ENCODE measurements at places on chromosomes 6 and 20.

GRCh38 chr6:105606831-105607463 lies 204.1 kb upstream of the PREP start:
- no peak for DNase-seq

- DNase-seq: no peak
These were observed 251.0 kb upstream of the NRSN1 start for GRCh38 chr6:23875006-23875405.

DNA sequence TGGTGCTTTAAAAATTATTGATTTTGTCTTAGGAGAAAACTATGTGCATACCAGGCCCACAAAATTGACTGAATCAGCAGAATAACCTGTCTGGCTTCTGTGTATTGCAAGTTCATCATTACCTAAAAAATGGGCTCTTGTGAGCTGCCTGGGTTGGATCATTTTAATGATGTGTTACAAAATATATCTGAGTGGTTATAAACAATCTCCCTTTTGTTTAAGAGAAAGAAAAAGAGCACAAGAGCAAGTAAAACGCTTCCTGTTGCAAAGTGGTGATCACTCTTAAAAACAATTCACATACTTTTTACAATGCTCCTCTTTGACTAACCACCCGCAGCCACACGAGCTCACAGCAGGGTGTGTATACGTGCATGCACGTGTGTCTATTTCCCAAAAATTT lies 335.1 kb downstream of the HDGFL1 start:
- no peak for DNase-seq

- no peak for DNase-seq
These were observed 11.2 kb upstream of the MMP24 start for GRCh38 chr20:35215066-35215956.

- no peak for DNase-seq
These were observed 82.9 kb downstream of the GMPR start for GRCh38 chr6:16321341-16321710.

- DNase-seq: no peak
These were observed 27.7 kb upstream of the DTNBP1 start for GRCh38 chr6:15690510-15690909.

GRCh38 chr20:62829231-62830230 lies 12.7 kb downstream of the COL9A3 start:
- DNase-seq: no peak

DNA sequence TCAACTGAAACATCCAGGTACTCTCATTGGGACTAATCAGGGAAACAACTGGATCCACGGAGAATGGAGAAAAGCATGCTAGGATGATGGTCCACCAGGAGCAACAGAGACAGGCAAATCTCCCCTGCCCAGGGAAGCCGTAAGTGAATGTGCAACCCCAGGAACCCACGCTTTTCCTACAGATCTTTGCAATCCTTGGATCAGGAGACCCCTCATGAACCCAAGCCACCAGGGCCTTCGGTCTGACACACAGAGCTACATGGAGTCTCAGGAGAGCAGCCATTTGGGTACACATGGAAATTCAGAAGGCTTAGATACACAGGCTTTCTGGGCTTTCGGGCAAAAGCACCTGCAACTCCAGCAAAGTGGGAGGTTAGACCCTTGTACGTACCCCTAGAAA lies 122.1 kb upstream of the PTCHD4 start:
- no peak for DNase-seq

DNA sequence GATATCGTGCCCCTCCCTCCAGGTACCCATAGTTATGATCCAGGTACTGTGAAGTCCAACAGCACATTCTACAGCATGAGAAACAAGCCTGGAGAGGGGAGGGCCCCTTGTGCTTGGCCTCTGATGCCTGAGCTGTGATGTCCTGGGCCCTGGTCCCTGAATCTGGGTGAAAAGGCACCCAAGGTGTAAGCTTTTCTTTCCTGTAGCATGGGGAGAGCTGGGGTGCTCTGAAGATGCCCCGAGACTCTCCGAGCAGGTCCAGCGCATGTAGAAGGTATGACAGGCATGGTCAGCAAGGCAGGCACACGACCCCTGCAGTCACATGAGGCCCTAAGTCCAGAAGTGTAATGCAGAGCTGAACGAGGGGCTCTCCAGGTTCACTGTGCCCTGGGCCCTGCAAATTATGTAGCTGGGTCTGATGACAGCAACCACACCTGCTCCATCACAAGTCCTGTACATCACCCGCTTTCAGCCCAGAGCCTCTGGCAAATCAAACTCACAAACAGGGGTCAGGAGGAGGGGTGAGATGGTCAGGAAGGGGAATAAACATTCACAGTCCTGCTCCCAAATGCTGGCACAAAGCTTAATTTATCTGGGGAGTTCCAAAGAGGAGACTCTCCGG lies 1.8 kb upstream of the CTSZ start:
- no peak for DNase-seq

DNA sequence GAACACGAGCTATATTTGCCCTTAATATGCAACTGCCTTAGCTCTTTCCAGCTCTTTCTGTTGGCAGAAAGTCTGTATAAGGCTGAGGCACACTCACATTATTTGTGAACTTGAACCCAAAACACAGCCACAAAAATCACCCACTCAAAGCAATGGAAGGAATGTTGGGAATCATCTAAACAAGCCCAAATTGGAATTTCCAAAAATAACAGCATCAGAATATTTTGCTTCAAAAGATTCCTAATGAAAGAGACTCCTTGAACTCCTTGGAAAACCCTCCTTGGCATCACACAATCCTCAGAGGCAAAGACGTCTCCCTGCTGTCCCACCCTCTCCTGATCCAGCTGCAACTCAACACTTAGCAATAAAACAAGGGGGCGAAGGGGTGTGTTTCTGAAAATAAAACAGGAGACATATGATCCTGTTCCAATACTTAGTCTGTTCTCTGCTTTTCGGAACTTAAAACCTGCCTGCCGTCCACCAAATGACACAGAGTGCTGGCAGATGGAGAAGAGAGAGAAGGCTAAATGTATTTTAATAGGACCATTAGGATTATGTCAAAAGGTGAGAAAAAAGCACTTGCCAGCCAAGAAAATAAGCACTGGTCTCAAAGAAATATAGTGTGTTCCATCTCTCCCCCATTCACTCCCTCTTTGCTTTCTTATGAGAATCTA lies 320.7 kb upstream of the JARID2 start:
- DNase-seq: no peak

DNA sequence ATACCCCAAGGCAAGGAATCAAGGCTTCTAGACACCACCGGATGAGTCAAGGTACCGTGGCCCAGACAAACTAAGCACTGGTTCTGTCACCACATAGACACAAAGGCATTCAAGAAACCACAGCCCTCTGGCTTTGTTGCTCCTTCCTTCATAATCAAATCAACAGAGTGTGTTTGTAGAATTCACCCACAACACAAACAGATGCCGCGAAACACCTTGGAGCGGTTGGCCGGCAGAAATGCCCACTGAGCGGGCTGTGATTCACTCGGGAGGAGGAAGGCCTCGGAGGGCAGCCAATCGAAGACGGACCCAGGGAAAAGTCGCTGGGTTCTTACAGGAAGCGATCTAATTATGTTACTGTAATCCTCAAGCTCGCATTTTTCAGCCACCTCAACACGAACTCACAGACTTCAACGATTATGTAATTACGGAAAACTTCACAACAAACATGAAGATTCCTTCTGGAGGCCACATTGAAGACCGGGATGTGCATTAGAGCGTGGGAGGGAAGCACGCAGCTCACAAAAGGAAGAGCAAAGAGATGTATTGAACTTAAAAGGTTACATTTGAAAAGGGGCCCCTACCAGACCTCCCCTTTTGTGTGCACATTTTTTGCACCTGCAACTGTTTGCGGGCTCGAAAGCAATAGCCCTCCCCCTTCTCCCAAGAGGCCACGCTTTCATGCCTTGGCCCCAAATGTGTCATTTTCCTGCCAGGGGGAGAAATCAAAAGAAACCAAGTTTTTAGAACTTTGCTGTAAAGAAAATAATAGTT lies 184.7 kb upstream of the PREP start:
- no peak for DNase-seq

DNA sequence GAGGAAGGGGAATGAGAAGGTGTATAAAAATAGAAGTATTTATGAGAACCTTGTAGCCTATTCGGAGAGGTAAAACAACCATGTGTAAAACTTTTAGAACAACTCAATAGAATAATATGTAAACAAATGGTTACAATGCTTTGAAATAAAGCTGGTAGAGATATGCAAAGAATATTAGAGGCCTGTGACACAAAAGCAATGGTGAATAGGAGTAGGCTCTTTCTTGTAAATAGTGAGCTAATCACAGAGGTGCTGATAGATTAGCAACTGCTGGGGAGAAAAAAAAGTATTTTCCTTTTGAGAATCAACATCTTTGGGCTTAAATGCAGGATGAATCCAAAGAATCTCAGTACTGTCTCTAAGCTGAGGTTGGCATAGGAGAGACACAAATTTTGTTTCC lies 7.0 kb downstream of the TMEM200A start:
- no peak for DNase-seq

- no peak for DNase-seq
These were observed 24.6 kb downstream of the MAS1 start for GRCh38 chr6:159915397-159915796.

- DNase-seq: no peak
These were observed 89.8 kb downstream of the C6orf118 start for GRCh38 chr6:165219629-165220028.

DNA sequence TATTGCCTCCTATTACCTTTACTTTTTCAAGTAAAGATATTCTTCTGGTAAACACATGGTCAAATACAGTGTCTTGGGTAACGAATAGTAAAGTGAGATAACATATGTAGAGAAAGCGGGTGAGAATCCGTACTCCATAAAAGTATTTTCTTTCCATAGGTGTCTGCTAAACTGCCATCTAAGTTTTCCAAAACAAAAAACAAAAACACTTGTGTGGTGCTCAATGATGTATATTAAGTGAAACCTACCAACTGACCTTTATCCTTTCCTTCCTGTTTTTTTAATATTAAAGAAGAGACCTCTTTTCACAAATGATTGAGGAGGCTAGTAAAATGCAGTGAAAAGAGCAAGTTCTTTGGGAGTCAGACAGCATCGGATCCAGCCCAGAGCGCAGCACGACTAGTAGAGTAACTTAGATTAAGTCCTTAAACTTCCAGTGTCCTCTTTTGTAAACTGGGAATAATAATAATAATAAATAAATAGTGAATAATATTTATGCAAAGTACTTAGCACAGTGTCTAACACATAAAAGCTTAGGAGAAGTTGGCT lies 437 bp upstream of the CDKAL1 start:
- no peak for DNase-seq

DNA sequence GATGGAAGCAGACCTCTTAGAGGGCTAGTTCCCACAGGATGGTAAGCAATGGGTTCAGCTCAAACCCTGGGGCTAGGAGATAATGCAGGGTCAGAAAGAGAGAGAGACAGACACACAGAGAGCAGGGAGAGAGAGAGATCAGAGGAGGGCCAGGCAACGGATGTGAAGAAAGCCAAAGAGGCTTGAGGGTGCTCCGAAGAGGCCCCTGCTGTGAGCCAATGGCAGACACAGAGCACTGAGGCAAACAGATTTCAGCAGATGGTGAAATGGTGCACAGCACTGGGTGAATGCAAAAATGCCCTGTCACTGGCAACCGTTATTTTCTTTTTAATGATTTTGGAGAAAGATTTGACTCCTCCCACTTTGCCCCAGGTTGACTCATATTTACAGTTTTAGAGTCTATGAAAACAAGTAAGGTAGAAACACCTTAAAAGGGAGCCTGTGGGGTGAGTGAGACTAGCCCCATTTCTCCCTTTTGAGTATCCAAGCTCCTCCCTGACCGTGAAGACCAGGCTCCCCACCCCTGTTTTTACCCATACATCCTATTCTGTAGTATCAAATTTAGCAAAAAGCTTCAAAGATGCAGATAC lies 840 bp downstream of the DEFB132 start:
- DNase-seq: no peak

- no peak for DNase-seq
These were observed 19.3 kb downstream of the RBM38 start for GRCh38 chr20:57410398-57410920.

- no peak for DNase-seq
These were observed 114.5 kb downstream of the SLC22A3 start for GRCh38 chr6:160462551-160463109.

DNA sequence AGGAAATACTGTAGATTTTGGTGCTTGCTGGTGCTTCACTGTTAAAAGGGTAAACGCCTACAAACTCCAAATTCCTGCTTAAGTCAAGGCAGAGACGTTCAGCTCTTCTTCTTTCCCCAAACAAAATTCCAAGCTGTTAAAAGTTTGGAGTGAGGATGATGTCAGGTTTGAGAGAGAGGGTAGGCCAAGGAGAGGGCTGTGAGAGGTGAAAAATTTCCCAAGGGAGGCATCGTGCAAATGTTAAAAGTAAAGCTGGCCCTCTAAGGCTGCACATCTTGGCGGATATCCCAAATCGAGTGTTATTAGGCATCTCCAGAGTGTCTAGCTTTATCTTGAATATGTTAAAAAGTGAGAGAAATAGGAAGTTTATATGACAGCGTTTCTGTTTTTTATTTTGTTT lies 651.8 kb downstream of the QKI start:
- DNase-seq: no peak

DNA sequence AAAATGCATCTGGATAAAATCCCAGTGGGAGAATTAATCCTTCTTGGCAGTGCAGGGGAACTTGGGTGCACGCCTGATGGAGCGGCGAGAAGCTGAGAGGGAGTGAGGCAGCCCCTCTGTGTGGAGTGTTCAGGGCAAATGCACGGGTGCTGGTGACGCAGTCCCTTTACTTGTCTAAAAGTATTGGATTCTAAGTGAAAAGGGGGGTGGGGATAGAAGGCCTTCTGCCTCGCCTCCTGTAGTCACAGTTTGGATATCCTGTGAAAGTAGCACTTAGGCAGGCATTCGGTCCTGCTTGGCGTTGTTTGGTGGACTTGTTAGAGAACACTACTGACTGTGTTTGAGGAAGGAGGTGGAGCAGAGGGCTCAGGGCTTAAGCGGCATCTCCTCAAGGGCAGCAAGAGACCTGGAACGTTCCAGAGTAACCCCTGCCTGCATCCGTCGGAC lies 39.3 kb downstream of the PHACTR3 start:
- no peak for DNase-seq

GRCh38 chr6:13437218-13437996 lies 50.0 kb downstream of the GFOD1 start:
- DNase-seq: no peak

- DNase-seq: no peak
These were observed 31.8 kb upstream of the AVP start for GRCh38 chr20:3116341-3116740.

GRCh38 chr20:2210646-2211552 lies 84.9 kb upstream of the TGM3 start:
- DNase-seq: no peak

- no peak for DNase-seq
These were observed 12.5 kb downstream of the WDR27 start for GRCh38 chr6:169689287-169689686.

Data from D341Med (cell line).